GM12864 (cell line): ENCODE measurements at places on chromosomes 1 and 21.

DNA sequence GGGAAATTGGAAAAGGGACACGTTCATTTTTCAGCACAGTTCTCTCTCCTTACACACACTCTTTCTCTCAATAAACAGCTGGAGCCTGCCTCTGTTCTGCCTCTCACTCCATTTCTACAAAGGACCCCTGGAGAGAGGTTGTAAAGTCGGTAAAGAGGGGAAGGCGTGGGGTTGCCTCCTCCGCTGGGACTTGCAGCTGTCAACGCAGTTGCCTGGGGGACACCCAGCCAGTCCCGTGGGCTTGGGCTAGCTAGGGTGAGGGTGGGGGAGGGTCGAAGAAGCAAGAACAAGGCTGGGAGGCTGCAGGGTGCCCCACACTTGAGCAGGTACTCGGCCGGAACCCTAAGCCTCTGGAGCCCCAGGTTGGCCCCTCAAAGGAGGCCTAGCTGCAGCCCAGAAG, 27.6 kb downstream of the C1orf216 start:
- DNase-seq: no peak

- no peak for DNase-seq
Measured at GRCh38 chr1:218479436-218480115, 134.4 kb downstream of the TGFB2 start.

DNA sequence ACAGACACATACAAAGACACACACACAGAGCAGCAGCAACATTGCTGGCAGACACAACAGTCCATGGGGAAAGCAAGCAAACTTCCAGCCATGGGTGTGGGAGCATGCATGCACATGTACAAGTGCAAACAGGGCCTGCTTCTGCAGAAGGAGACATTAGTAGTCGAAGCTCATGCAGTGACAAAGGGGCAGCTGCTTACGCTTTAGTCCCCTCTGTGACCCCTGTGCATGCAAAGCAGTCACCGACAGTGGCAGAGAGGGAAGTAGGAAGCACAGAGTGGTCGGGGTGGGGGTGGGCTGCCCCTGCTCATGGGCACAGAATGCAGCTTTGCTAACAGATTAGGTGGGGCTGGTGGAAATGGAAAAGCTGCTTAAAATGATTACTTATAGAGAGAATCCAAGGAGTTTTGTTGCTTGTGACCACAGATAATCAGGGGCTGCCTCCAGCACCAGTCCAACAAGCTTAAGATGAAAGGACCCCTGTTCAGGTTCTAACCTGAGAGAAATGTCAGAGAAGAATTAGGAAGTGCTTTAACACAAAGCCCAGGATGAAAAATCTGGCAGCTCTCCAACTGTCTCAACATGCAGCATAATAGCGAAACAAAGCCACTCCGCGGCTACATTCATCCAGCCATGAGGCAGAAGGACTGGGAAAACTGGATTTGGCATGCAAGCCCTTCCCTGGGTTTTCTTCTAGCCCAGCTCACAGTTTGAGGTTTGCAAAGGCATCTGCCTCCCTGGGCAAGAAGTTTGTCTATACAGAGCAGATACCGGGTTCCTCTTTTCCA, 378.9 kb downstream of the KCNH1 start:
- DNase-seq: no peak

- DNase-seq: no peak
Measured at GRCh38 chr1:66271904-66272254, 262.1 kb upstream of the SGIP1 start.

- DNase-seq: no peak
Measured at GRCh38 chr1:14726606-14727005, 128.1 kb downstream of the KAZN start.

DNA sequence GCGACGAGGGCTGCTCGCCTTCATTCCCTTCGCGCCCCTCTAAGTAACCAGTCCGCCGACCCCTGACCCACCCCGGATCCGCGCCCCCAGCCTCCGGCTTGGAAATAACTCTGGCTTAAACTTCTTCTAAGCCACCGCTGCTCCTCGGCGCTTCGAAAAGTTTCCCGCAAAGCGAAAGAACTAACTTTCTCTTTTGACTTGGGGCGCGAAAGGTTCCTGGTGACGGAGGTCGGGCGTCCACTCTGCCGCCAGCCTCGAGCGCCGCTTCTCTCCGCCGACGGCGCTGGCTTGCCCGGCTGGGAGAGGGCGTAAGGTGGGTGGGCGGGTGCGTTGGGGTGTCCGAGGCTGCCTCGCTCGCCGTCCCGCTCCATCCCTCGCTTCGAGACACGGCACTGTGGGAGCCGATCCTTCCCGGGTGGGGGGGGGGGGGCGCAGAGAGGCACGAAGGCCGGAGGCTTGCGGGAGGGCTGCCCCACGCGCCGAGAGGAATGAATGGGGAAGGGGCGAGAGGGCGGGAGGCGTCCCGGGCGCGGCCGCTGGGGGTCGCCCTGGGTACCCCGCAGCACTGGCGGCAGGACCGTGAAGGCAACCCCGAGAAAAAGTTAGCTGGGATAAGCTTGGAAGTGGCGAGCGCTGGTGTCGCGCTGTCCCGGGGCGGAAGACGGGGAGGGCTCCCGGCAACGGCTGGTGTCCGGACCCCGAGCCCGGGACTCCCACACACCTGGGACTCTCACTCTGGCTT, 569 bp downstream of the ATF3 start:
- no peak for DNase-seq

GRCh38 chr1:46466477-46467182, 23.0 kb upstream of the DMBX1 start:
- no peak for DNase-seq

- DNase-seq: no peak
Measured at GRCh38 chr21:9755611-9756010, 765.8 kb upstream of the TPTE start.

- DNase-seq: no peak
Measured at GRCh38 chr1:226679262-226679661, 59.8 kb downstream of the ITPKB start.

DNA sequence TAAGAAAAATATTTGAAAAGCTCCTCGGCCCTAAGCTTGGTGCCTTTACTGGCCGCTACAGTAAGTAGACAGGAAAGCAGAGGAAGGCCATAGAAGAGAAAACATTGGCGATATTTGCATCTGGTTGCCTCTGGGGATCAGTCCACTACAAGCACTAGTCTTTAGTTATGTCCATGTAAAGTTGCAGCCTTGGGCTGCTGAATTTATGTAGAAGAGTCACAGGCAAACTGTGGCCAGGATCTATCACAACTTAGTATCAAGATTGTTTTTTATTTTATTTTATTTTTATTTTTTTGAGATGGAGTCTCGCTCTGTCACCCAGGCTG, 228.7 kb upstream of the CAMK1G start:
- no peak for DNase-seq

- DNase-seq: peak; percentile 76
Measured at GRCh38 chr1:160437432-160438316, 37.3 kb downstream of the VANGL2 start.

DNA sequence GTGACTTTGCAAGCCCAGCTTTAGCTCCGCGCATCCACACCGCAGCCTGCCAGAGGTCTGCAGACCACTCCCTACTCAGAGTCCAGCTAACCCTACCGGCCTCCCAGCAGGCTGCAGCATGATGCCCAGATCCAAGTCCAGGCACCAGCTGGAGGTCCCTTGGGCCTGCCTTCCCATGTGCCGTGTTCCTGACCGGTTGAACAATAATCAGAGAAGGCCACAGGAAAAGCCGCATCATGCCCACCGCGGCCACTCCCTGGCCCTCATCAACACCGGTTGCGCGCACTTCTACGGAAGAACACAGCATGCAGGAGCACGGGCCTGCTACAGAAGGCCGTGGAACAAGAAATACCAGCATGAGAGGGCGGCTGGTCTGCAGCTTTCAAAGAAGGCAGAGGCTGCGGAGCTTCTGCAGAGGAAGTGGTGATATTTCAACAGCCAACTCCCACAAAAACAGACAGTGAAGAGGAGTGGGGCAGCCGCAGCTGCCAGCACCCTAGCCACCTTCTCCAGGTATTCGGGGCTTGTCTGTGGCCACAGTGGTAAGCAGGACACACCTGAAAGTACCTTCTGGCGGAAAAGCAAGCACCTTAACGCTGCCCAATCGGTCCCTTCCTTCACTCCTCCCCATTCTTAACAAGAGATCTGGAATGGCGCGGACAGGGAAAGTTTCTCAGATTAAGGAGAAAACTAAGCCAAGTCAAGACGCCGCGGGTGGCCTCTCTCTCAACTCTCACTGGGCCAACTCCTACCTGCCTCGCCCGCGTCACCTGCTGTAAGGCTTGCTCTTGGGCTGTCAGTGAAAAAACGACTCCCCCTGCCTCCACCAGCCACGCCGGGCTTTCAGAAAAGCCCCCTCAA, 1.5 kb downstream of the PGBD5 start:
- DNase-seq: no peak

DNA sequence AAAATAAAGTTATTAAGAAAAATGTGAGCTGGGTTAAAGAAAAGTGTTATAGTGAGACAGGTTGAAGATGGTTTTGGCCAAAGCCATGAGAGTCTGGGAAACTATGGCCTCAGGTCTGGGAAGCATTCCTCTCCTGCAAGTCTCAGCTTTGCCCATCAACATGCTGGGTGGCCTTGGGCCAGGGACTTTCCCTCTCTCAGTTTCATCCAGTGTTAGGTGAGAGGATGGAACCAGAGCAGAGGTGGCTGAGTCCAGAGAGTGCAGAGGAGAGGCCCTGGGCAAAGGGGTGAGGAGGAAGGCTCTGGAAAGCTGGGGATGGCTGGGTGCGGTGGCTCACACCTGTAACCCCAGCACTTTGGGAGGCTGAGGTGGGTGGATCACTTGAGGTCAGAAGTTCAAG, 10.5 kb downstream of the PADI2 start:
- DNase-seq: no peak

DNA sequence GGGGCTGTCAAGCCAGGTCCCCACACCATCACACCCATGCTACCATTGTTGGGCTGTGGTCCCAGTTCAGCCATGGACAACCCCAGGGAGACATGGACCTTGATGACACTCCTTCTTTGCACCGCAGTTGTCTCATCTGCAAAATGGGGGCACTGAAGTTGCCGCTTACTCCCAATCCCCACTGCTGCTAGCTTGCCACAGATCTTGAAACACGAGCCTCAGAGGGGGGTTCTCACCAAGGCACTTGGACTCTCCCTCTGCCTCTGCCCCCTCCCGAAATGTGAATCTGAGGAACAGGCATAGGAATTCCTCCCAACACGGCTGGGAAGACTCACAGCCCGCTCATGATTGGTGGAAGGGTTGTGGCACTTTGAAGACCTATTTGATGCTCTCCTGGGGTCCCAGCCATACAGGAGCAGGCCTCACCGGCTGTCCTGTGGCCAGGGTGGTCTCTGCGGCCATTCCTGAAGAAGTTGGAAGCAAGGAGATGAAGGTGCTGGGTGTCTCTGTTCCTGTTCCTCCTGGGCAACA, 31.1 kb downstream of the RUNX3 start:
- no peak for DNase-seq

- DNase-seq: no peak
Measured at GRCh38 chr1:225875044-225875815, 7.0 kb downstream of the TMEM63A start.

GRCh38 chr21:42465008-42465802, 30.8 kb downstream of the RSPH1 start:
- no peak for DNase-seq

GRCh38 chr1:101364370-101365120, 127.7 kb downstream of the S1PR1 start:
- DNase-seq: no peak

GRCh38 chr1:167543199-167543990, 10.2 kb downstream of the CREG1 start:
- DNase-seq: no peak
